A172 (cell line): ENCODE measurements at places on chromosomes 16 and 17. TPM values are rescaled to one million over a fixed set of nuclear protein-coding genes. Genes with fewer than 3 reads are reported as not detected.

DNA sequence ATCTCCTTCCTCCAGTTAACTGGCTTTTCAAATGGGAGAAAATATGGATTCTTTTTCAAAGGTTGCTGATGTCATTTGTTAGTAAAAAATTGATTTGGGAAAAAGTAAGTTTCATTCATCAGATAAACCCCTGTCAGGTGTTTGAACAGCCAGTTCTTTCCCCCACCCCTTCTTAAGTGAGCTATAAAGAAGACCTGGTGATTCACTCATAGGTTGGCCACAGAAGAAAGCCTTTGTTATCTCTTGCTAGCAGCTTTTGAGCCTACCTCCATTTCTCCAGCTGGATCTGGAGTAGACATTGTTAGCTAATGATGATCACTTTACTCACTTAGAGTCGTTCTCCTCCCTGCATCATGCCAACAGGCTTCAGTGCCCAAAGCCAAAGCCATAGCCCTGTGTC is 63.0 kb downstream of the NLK start:
- no peak for DNase-seq

DNA sequence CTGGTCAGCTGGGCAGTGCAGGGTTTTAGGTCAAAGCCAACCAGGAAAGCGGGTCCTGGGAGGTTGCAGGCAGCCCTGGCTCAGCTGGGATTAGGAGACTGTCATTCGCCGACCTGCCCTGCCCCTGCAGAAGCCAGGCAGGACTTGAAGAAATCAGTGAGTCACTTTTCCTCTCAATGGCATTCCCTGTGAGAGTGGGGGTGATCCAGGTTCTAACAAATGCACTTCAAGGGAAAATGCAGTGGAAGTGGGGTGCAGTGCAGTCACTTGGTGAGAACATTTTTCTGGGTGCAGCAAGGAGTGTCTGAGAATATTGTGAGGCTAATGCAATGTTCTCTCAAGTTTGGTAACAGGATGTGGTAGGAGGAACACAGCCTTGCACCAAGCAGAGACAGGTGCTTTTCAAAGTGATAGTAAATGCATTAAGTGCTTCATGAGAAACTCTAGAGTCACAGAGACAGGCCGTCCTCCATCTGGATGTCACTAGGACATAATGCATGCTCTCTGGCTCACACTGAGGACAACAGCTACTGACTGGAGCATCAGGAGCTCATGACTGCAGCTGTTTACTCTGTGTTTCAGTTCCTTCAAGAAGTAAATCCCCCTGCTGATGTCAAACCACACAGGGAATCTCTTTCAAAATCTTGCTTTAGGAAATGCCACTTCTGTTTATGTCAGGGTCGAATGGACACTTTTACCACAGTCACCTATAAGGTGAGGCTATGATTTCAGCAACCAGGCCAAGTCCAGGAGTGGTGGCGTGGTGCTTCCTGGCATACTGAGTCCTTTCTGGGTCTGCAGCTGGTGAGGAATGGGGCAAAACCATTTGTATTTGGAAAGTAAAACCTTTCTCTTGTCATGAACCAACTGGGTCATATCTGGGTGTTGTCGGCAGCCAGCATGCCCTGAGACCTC is 16.7 kb downstream of the CDK5R1 start:
- DNase-seq = peak; percentile 71

- DNase-seq = peak; percentile 48
Observed at GRCh38 chr17:80187515-80187941, 17.7 kb downstream of the CARD14 start.

- peak; percentile 98 for DNase-seq
Observed at GRCh38 chr16:66926961-66927436, 1.7 kb upstream of the RRAD start.

GRCh38 chr17:70813355-70813930 is 644.1 kb downstream of the KCNJ2 start:
- DNase-seq = peak; percentile 45

- DNase-seq = no peak
Observed at GRCh38 chr16:50015631-50016030, 9.4 kb upstream of the CNEP1R1 start.

DNA sequence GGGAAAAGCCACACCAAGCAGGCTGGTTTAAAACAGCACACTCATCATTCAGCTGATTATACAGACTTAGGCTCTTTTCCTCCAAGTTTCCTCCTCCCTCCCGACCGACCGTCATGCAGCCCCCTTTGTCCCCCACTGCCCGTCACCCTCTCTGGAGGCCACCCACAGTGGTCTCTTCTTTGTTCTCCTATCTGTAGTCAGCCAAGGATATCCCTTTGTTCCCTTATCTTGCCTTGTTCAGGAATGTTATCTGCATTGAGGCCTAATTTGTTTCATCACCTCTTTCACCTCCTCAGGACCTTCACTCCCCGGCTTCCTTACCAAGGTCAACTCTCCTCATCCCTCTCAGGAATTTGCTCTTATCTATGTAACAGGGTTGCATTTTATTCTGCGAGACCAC is 186.4 kb upstream of the CDH13 start:
- DNase-seq = no peak

DNA sequence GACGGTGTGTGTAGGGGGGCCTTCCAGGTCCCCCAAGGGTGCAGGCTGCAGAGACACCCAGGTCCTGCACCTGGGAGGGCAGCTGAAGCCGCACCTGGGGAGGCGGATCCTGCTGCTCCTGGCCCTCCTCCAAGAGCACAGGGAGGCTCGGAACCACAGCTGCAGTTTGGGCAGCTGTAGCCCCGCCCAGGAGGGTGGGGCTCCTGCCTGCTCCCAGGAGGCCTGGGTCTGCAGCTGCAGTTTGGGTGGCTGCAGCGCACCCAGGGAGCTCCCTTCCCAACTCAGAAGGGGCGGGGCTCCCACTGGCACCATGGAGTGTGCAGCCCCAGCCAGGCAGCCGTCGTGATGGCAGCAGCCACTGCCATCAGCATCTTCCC is 69.4 kb upstream of the NKD1 start:
- DNase-seq = no peak

KRTAP9-4 gene
- total RNA-seq = not detected in 2 replicates

GRCh38 chr16:24116046-24116776 is 139.9 kb upstream of the CACNG3 start:
- DNase-seq = no peak

- DNase-seq = no peak
Observed at GRCh38 chr16:83338138-83338537, 469.6 kb upstream of the HSBP1 start.

- DNase-seq = no peak
Observed at GRCh38 chr17:27106347-27106981, 187.4 kb upstream of the WSB1 start.

DNA sequence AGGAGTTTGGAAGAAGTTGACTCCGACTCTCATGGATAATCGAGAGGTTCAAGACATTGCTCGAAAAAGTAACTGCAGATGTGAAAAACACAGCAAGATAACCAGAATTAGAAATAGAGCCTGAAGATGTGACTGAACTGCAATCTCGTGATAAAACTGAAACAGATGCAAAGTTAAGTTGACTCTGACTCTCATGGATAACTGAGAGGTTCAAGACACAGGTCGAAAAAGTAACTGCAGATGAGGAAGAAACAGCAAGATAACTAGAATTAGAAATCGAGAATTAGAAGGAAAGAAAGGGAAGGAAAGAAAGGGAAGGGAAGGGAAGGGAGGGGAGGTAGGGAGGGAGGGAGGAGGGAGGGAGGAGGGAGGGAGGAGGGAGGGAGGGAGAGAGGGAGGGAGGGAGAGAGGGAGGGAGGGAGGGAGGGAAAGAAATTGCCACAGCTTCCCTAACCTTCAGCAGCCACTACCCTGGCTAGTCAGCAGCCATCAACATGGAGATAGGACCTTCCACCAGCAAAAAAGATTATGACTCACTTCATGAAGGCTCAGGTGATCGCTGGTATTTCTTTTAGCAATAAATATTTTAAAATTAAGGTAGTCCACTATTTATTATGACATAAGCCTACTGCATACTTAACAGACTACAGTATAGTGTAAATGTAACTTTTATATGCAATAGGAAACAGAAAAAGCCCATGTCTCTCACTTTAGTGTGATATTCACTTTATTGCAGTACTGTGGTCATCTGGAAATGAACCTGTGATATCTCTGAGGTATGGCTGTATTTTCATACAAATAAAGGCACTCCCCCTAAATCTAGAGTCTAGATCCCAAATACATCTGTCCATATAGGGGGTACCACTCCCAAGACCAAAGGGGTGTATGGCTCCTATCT is 68.3 kb downstream of the KANSL1 start:
- DNase-seq = no peak
